Dorsolateral prefrontal cortex (tissue), 122 donors: ENCODE measurements at places on chromosomes 6 and 20. TPM values are rescaled to one million over a fixed set of nuclear protein-coding genes. Genes with fewer than 3 reads are reported as not detected.

PLEKHG1 gene
- 22.6 TPM for total RNA-seq

PERP gene
- total RNA-seq, result 2.9 TPM

IL17F gene
- not detected for total RNA-seq

OXT gene
- not detected for total RNA-seq

CAPN11 gene
- not detected for total RNA-seq

THBS2 gene
- total RNA-seq, result 29.6 TPM

MOG gene
- total RNA-seq, result 133 TPM

SH3BGRL2 gene
- total RNA-seq, result 50.7 TPM

BTN2A1 gene
- total RNA-seq, result 23.1 TPM

FITM2 gene
- 17.9 TPM for total RNA-seq

NSFL1C gene
- 111 TPM for total RNA-seq

GRCh38 chr6:37987018-37987417 lies 167.5 kb downstream of the ZFAND3 start:
- DNase-seq, result no peak

DNA sequence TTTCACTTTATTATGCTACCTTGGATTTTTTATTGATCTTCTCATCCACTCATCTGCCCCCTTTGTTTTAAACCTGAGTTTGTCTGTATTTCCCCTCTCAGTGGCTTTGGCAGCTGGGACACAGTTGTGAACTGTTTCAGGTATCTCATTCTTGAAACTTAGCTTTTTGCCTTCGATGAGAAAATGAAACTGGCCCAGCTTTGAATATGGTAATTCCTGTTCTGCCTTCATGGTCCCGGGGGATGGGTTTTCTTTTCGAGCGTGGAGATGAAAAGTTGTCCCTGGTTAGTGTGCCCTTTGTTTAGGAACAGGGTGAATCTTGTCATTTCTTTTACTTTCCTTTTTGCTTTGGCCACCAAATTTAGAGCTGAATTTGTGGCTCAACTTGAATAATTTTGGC lies 25.6 kb downstream of the DHX35 start:
- DNase-seq, result no peak

- no peak for DNase-seq
Measured at GRCh38 chr6:31114970-31115849, 610 bp downstream of the PSORS1C1 start.

GRCh38 chr6:111030008-111031007 lies 48.5 kb downstream of the RPF2 start:
- no peak for DNase-seq

GRCh38 chr6:170522565-170523183 lies 30.4 kb downstream of the PSMB1 start:
- no peak for DNase-seq

GRCh38 chr6:35751594-35751993 lies 14.8 kb downstream of the ARMC12 start:
- DNase-seq, result no peak

GRCh38 chr6:170159022-170159965 lies 131.6 kb downstream of the DLL1 start:
- DNase-seq, result no peak

DNA sequence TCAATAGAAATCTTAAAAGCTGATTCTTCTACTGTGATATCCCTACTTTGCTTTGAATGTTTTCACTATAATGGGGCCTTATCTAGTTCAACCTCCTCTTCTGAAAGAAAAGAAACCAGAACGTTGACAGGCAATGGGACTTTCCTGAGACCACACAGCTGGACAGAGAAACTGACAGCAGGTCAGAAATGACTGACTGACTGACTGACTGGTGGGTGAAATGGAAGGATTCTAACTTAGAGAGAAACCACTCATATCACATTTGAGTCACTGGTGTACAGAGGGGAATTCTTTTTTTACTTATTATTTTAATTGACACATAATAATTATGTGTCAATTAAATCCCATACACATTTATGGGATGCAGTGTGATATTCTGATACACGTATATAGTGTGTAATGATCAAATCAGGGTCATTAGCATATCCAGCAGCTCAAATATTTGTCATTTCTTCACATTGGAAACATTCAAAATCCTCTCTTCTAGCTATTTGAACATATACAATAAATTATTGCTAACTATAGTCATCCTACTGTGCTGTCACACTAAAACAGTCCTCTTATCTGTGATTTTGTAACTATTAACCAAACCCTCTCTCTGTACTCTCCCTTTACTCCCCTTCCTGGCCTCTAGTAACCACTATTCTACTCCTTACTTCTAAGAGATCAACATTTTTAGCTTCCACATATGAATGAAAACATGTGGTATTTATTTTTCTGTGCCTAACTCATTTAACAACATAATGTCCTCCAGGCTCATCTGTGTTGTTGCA lies 64.8 kb upstream of the NRSN1 start:
- no peak for DNase-seq

GRCh38 chr6:153862139-153862538 lies 176.9 kb upstream of the OPRM1 start:
- no peak for DNase-seq

- no peak for DNase-seq
Measured at GRCh38 chr6:72931325-72931887, 293.9 kb downstream of the KHDC1L start.

DNA sequence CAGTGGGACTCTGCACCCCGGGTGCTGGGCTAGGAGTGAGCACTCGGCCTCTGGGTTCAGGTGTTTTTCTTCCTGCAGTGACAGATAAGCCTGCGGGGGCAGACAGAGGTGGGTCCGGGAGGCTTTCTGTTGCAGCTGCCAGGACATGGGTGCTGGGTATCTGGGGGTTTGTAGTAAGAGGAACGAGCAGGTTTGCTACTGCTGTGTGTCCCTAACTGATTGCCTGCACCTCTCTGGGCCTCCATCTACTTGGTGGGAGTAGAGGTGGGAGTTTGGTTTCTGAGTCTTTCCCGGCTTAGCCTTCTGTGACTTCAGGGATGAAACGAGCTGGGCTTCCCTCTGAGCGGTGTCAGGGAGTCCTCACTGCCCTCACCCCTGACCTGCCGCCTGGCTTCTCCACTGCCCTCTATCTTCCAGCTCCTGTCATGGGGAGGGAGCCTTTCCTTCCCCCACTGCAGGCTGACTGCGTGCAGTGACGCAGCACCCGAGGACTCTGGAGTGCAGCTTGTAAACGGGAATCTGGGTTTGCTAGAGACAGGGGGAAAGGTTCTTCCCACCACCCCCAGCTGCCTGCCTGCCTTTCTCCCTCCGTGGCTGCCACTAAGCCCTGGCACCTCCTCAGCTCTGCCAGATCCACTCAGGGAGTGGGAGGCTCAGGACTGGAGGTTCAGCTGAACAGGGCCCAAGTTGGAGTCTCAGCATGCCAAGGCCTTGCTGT lies 6.7 kb downstream of the DLGAP4 start:
- DNase-seq, result peak; percentile 39

GRCh38 chr20:40704828-40705227 lies 15.8 kb upstream of the MAFB start:
- DNase-seq, result no peak

GRCh38 chr6:14009431-14009830 lies 84.7 kb downstream of the RNF182 start:
- no peak for DNase-seq

DNA sequence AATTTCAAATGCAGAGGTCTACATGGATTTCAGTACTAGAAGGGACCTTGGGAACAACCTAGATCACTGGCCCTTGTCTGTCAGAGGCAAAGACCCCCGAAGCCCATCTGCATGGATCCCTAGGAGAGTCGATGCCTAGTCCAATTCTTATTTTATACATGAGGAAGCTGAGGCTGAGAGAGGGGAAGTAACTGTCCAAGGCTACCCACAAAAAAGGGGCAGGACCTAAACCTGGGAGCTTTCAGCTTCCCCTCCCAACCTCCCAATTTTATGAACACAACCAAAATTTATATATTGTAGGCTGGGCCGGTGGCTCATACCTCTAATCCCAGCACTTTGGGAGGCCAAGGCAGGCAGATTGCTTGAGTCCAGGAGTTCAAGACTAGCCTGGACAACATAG lies 73.2 kb downstream of the TRERF1 start:
- DNase-seq, result no peak

DNA sequence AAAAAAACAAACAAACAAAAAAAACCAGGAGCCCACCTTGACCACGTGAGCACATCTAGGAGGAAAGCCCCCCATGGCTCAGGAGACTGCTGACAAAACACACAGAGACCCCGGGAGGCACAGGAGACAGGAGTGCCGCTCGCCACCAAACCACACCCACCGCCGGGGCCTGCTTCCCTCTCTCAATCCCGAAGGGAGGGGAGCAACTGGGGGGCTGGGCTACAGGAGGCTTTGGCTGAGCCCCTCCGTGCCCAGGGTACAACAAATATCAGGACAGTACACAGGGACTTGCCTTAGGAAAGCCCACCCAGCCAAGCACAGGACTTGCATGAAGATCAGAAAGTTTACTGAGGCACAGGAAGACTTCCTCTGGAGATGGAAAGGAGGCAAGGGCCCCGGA lies 102.5 kb downstream of the TAF4 start:
- DNase-seq, result peak; percentile 31
